ENCODE measurements at places on chromosomes 4 and X.

DNA sequence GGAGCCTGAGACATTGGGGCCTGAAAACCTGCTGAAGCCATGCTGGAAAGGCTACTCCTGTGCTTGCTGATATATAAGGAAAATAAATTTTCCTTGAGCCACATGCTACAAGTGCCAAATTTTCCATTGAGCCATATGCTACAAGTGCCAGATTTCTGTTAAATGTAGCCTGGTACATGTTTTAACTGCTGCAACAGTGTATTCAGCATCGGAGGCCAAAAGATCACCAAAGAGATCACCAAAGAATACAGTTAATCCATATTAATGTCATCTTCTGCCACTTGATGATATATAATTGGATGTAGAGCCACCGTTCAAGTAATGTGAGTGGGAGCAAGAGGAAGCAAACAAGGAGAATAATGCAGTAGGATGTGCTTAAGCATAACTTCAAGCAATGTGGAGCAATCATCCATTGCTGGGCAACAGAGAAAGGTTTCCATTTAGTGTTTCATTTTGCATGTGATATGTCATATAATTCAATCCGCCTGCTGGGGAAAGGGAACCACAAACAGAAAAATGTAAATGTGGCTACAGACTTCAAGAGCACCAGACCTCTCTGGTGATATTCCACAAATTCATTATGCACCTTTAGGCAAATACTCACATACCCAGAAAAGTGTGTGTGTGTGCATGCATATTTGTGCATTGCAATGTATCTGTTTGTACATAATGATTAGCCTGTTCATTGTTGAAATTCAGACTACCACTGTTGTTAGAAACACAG lies 295.9 kb downstream of the KCNIP4 start:
- no peak for DNase-seq

DNA sequence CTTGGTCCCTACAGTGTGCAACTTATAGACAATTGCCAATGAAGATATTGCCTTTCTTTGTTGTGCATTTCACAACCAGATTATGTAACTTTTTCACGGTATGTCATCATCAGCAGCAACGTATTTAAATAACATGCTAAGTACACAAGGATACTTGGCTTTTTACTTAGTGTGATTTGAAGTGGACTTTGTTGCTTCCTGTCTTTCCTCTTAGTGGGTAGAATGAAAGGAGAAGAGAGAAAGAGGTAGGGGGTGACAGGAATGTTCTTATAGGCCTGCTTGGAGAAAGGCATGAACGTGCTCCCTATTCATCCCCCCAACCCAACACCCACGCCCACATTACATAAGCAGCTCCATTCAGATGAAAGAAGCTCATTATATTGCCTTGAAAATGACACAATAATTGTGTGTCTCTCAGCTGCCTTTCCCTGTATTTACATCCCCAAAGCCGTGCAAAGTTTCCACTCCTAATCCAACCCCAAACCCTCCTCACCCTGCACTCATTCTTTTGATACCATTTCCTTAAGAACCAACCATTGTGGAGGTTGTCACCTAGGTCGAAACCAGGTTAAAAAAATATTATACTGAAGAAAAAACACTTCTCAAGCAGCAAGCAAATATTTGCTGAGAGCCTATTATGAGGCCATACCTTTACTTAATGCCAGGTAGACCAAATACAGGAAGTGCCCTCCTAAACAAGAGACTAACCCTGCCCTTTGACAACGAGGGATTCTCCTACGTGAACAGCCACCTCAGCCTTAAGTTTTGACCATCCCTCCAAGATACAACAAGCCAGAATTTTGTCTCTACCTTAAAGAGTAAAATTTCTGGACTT lies 25.2 kb upstream of the GK start:
- DNase-seq, result no peak

GRCh38 chrX:136386826-136387225 lies 86.1 kb downstream of the ADGRG4 start:
- no peak for DNase-seq

GRCh38 chrX:12115377-12115776 lies 22.9 kb upstream of the FRMPD4 start:
- DNase-seq, result no peak

DNA sequence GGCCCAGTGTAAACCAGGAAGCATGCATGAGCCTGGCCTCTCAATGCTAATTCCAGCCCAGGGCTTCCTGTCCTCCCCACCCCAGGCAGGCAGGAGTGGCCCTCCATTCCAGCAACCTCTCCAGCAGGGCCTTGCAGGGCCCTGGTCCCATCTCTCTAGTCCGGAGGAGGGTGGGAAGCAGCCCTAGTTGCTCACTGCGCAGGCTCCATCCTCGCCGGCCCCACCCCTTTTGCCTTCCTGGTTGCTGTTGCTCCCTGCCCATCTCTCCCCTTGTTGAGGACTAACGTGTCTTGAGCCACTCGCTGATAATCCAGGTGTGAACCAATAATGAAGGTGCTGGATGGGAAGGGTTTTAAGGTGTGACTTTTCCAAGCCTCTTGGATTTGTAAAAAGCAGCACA lies 161.2 kb upstream of the BCOR start:
- no peak for DNase-seq

DNA sequence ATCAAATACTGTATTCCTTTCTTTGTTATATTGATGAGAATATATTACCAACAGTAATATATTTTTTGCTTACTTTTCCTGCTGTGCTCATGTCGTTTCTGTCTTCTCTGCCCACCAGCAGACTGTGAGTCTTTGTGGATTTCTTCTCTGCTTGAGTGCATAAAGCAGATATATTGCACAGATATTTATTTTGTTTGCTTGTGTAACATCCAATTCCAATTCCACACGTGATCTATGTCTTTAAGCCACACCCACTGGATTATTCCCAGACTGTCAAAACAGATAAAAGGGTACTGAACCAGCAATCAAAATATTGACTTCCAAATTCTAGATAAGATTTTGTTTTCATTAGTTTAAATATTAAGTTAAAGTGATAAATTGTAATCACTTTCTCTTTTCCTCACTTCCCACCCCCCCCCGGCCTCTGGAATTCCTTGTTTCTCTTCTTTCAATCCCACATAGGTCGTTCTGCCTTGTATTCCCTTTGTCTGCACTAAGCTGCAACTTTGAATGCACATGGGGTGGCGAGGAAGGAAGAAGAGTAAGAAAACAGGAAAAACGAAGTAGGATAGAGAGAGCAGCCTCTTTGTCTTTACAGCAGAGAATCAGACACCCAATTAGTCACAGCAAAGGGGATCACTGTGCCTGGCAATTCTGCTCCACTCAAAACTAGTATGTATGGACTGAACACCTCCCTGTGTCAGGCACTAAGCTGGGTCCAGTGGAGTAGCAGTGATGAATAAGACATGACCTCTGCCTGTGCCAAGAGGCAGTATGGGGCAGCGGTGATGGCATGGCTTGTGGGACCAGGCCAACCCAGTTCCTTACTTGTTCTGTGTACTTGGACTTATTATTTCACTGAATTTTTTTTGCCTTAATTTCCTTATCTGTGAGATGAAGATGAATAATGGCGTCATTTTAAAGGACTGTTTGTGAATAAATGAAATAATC lies at the start of gene ADH1B:
ADH1B (minus strand) TSS at position 161 of the 951 bp plus-strand sequence; CDS start at position 91, 70 bp downstream.
- no peak for DNase-seq

GRCh38 chr4:121514443-121514842 lies 133.6 kb upstream of the QRFPR start:
- DNase-seq, result no peak

DNA sequence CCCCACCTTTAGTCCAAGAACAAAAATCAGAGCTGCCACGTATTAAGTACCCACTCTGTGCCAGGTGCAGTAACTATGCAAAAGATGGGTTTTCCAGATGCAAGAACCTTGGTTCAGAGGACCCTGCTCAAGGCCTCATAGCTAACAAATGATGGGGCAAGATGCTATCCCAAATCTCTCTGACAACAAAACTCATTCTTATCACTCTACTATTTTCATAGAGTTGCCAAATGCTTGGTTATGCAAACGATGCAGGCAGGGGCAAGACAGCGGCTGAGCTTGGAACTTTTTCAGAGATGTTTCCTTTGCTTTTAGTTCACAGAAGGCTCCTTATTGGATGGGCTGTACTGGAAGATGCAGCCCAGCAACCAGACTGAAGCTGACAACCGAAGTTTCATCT lies 30.5 kb downstream of the PKD2 start:
- no peak for DNase-seq

DNA sequence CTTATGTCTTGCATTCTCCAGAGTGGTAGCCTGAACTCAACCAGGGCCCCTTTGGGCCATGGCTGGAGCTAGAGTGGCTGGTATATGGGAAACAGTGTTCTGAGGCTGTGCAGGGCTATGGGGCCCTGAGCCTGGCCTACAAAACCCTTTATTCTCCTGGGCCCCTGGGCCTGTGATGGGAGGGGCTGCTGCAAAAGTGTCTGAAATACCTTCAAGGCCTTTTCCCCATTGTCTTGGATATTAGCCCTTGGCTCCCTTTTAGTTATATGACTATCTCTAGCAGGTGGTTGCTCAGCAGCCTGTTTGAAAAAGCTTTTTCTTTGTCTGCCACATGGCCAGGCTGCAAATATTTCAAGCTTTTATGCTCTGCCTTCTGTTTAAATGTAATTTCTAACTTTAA lies 22.5 kb downstream of the APOOL start:
- DNase-seq, result no peak

DNA sequence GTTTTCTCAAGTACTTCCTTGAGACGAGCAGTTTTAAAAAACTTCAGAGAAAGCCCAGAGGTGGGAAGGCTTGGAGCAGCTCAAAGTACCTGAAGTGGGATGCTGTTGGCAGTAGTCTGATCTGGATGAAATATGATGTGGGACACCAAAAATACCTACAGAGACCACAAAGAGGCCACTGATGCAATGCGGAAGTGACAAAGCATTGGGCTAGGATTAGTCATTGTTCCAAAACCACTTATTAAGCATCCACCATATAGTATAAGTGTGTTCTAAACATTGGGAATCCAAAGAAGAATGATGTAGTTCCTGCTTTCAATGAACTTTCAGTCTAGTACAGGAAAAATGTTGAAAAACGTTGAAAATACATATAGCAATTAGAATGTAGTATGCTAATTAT lies 386.1 kb upstream of the CNKSR2 start:
- DNase-seq, result no peak

GRCh38 chrX:114611018-114611619 lies 27.2 kb downstream of the HTR2C start:
- DNase-seq, result no peak

DNA sequence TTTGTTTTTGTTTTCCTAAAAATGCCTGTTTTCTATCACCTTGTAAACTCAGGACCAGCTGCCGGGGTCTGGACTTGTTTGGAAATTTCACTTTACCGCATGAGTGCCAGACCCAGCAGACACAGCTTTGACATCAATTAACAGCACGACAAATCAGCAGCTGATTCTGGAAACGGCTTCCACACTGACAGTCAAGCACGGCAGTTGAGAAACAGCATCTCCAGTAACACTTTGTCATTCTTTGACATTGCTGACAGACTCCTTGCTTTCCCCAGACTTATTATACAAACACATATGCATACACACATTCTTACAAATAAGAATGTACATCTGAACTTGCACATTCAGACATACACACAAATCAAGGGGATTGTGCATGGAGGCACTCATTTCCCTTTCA lies 1017.6 kb upstream of the HS3ST1 start:
- DNase-seq, result no peak

DNA sequence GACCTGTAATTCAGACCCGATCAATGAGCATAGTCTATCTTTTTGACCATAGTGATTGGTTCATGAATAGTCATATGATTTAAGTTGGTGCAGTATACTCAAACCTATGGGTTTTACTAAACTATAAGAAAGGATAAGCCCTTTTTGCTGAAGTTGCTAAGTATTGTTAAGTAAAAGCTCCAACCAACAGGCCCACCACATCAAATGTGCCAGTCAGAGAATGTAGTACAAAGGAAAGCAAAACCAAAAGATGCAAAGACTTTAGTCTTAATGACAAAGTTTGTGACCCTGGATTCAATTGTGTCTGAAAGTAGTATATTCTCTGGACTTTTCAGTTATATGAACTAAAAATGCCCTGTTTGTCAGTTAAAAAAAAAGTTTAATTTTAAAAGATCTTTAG lies 208.1 kb upstream of the TET2 start:
- DNase-seq, result no peak

GRCh38 chr4:162836773-162837172 lies 329.9 kb downstream of the NAF1 start:
- DNase-seq, result no peak

DNA sequence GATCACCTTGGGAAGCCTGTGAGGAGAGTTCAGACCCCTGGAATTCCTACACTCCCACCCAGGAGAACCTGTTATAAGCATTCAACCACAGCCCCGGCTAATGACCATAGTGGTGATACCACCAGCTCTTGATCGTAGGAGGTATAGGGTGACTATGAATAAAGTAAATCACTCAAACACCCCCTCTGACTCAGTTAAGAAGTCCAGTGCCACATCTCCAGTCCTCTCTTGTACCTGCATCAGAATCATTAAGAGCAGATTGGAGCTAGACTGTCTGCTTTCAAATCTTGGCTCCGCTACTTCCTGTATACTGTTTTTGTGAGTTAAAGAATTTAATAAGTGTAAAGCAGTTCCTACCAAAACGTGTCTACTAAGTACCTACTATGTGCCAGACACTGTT lies 565.1 kb upstream of the DIPK2B start:
- no peak for DNase-seq

DNA sequence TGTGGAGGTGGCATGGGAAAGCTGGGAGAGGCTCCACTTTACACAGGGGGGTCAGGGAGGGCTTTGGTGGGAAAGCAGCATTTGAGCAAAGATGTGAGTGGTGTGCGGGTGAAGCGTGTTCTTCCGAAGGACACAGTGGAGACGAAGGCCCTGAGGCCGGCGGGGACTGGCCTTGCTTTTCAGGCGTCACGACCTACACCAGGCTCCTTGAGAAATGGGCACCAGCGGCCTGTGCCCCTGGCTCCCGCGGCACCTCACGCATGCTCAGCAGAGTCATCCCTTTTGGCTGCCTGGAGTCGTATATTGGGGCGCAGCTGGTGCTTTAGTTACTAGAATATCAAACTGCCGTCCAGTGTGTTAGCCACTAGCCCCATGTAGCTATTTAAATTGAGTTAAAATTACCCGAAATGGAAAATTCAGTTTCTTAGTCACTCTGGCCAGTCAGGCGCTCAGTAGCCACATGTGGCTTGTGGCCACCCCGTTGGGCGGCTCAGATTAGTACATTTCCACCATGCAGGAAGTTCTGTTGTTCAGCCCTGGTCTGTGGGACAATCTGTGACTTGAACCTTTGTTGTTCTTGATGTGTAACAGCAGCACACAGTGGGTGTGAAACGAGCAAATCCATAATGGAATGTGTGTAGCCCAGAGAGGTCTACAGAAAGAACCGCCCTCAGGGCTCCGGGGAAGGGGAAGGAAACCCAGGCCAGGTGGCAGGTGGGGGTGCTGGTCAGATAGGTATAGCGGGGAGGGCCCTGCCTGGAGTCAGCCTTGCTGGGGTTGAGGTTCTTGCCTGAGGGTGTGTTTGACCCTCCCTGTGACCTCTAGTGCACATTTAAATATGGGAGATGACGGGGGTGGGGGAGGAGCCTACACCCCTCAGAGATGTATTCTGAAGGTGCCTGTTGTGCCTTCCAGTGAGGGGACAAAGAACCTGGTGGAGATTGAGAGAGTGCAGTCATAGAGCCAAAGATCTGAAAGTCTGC lies 30.4 kb downstream of the TBC1D14 start:
- no peak for DNase-seq

GRCh38 chr4:75025431-75025830 lies 92.5 kb downstream of the PARM1 start:
- no peak for DNase-seq

Data from stimulated activated CD8-positive, alpha-beta memory T cell treated with anti-CD3 and anti-CD28 coated beads, Interleukin-4, amount 100 ng/mL, for 1 hour (primary cell).